ENCODE measurements at places on chromosomes 4 and X. TPM values are rescaled to one million over a fixed set of nuclear protein-coding genes. Genes with fewer than 3 reads are reported as not detected.
A peak's percentile ranks its signal among the peaks of the same experiment; 100 is the strongest.

PRKG2 gene
- polyA plus RNA-seq: not detected

GAGE13 gene
- polyA plus RNA-seq: not detected

HSFX2 gene
- polyA plus RNA-seq: 0.14 TPM

CLRN2 gene
- polyA plus RNA-seq: not detected

CTAG2 gene
- not detected for polyA plus RNA-seq

GYPB gene
- 0.18 TPM for polyA plus RNA-seq

FRG2 gene
- not detected for polyA plus RNA-seq

XPNPEP2 gene
- polyA plus RNA-seq: 0.43 TPM

ZRSR2 gene
- 15.5 TPM for polyA plus RNA-seq

TREX2 gene
- polyA plus RNA-seq: 0.10 TPM

ASMT gene
- polyA plus RNA-seq: not detected

DBET gene
- polyA plus RNA-seq: not detected

GRCh38 chr4:185119927-185120630 is 23.0 kb upstream of the SLC25A4 start:
- DNase-seq: no peak

DNA sequence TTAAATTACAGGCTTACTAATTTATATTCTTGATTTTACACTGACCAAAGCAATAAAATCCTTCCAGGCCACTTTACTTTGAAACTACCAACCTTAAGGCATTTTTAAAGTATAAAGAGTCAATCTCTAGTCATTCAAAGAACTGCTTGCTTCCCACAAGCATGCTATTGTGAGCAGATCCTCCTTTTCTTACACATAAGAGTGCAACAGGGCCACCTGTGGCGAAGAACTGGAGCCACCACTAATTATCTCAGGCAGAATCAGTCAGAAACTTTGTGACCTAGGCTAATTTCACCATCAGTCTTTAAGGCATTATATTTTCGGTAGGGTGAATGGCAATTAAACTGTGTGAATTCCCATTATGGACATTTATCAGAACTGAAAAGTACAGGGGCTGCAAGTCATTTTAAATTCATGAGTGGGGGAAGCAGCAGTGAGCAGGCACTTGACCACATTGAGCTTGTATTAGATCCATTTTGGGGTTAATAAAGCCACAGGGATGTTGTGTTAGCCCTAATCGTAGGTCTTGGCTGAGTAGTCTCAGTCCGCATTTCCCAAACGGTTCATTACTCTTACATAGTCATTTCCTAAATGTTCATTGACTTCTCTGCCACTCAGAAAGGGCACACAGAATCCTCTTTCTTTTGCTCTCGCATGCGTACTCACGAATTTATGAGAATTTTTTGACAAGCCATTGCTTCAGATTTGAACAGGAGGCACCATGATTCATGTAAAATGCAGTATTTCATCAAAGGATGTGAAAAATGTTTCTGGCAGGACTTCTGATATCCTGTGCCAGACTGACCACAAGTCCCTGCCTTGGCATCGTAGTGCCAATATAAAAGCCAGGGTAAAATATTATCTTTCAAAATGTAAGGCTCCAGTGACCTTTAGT is 39.8 kb downstream of the NPY2R start:
- no peak for DNase-seq

- no peak for DNase-seq
Observed at GRCh38 chr4:80592950-80593349, 257.4 kb downstream of the CFAP299 start.

GRCh38 chr4:182647646-182648300 is 269.4 kb downstream of the DCTD start:
- no peak for DNase-seq

GRCh38 chr4:100414016-100414790 is 103.6 kb downstream of the EMCN start:
- peak; percentile 14 for DNase-seq

DNA sequence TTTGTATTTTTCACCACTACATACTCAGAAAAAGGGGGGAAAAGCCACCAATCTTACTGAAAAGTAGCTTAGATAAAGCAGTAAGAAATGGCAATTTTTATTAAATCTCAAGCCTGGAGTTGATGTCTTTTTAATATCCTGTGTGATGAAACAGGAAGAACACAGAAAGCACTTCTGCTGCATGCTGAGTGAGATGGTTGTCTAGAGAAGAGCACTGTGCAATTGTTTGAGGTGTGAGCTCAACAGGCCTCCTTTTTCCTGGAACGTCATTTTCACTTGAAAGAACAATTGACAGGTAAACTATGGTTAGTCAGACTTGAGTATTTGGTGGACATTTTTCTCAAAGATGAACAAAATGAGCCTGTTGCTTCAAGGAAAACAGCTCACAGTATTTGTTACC is 73.9 kb downstream of the RTL5 start:
- DNase-seq: no peak

DNA sequence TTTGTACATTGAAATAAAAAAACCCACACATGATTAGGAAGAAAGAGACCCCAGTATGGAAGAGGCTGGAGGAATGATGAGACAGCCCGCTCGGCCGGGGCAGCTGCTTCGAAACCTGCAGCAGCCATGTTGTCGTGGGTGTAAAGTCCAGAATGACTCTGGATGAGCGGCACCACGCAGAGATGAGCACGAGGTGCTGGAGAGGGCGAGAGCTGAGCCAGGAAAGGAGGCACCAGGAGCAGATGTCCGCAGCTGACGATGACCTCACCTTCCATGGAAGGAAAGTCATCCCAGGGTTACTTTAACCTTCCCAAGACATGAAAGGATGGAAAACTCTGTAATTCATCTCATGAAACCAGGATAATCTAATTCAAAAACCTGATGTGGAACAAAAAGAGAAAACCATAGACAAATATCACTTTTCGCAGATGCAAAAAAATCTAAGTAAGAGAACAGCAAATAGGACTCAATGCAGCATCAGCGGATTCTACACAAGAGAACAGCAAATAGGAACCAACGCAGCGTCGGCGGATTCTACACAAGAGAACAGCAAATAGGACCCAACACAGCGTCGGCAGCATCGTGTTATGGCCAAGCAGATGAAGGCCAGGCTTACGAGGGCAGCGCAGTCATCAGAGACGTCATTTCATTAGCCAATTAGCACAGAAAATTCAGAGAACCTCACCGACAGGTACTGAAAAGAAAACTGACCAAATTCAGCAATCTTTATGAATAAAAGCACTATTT is 25.9 kb upstream of the SPON2 start:
- DNase-seq: peak; percentile 50

DNA sequence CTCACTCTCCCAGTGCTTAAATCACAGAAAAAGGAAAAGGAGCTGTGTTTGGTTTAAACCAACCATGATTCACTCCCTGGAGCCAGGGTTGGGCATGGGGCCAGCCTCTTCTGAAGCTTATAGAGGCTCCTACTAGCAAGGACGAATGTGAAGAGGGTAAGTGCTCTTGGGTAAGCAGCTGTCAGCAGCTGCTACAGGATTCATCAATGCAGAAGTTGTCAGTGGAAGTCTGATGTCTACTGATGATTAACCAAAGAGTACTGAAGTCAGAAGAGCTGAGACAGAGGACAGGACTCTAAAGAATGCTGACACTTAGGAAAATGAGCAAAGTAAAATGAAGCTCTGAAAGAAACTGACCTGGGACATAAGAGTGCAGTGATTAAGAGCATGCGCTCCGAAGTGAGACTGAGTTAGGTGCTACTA is 32.7 kb upstream of the JADE1 start:
- peak; percentile 63 for DNase-seq

DNA sequence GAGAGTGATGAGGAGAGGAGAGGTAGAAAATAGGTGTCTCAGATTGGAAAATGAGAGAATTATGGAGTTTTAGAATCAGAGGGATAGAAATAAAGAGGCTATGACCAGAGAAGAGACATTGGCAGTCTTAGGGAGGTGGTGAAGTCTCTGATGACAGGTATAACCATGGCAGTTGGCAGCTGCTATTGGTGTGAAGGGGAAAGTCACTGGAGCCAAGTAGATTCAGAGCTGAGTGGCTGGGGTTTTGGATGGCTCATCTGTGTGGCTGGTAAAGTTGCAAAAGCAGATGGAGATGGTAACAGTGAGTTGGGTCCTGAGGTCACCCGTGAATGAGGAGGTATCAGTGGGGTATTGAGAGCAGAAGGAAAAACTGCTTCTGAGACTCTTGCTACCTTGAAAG is 46.5 kb downstream of the ANAPC4 start:
- no peak for DNase-seq

GRCh38 chr4:55819634-55820033 is at the start of gene EXOC1L:
Gene EXOC1L, plus strand, starts transcription at chr4:55819790. Its CDS starts 237 bp downstream, at chr4:55820027.
- DNase-seq: peak; percentile 15

GRCh38 chr4:108861334-108861733 is 98.5 kb upstream of the ETNPPL start:
- no peak for DNase-seq

- DNase-seq: no peak
Observed at GRCh38 chrX:105136786-105137185, 83.7 kb downstream of the TEX13A start.

GRCh38 chr4:1075809-1076699 is 37.3 kb downstream of the RNF212 start:
- no peak for DNase-seq

DNA sequence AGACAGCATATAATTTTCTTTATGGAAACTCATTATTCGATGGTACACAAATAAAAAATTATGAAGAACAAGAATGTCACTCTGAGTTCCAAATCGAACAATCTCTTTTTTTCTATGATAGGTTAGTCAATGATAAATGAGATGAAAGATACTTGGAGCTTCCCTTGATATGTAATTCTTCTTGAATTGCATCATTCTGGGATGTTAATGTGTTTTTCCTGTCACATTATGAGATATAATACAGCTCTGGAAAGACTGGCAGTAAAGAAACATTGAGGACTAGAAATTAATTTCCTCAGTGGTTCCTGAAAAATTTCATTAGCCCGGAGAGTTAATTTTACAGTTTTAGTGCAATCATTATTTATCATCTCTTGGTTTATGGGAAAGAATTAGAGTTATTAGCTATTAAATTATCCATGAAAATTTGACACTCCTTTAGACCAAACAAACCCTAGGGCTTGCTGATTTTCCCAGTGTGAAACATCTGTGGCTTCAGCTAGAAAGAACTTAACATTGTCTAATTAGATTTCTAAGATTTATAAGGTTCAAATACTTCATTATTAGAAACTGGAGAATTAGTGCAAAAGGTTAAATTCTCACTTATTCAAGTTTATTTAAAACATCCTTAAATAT is 1546.6 kb upstream of the TENM3 start:
- no peak for DNase-seq

GRCh38 chr4:92198711-92199110 is 105.1 kb upstream of the GRID2 start:
- DNase-seq: no peak

GRCh38 chr4:39032218-39033085 is at the start of gene TMEM156:
Gene TMEM156, minus strand, starts transcription at chr4:39032409. Its CDS starts 96 bp downstream, at chr4:39032313.
- DNase-seq: no peak

DNA sequence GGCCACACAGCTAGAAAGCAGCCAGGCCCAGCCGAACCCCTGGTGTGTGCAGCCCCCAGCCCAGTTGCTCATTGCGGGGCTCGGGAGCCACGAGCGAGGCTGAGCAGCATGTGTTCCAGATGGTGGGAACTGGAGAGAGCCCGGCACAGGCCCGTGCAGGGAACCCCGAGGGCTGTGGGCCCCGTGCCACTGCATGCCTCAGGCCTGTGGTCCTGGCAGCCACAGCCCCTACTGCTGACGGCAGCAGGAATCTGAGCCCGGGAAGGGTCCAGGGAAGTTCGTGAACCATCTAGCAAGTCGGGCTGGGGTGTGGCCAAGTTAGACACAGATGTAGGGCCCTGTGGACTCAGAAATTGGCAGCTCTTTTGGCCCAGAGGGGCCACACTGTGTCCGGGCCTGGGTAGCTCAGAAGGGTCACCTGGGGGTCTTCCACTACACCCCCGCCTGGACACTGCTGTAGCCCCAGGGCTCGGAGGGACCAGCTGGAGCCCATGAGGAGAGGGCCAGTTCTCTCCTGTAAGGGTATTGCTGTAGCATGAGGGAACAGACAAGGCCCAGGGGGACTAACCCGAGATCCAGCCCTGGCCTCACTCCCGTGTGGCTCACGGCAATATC is 12.1 kb downstream of the HTRA3 start:
- peak; percentile 89 for DNase-seq

GRCh38 chr4:148182230-148182911 is 259.8 kb downstream of the NR3C2 start:
- no peak for DNase-seq

- DNase-seq: no peak
Observed at GRCh38 chrX:139086246-139086645, 374.7 kb upstream of the FGF13 start.

DNA sequence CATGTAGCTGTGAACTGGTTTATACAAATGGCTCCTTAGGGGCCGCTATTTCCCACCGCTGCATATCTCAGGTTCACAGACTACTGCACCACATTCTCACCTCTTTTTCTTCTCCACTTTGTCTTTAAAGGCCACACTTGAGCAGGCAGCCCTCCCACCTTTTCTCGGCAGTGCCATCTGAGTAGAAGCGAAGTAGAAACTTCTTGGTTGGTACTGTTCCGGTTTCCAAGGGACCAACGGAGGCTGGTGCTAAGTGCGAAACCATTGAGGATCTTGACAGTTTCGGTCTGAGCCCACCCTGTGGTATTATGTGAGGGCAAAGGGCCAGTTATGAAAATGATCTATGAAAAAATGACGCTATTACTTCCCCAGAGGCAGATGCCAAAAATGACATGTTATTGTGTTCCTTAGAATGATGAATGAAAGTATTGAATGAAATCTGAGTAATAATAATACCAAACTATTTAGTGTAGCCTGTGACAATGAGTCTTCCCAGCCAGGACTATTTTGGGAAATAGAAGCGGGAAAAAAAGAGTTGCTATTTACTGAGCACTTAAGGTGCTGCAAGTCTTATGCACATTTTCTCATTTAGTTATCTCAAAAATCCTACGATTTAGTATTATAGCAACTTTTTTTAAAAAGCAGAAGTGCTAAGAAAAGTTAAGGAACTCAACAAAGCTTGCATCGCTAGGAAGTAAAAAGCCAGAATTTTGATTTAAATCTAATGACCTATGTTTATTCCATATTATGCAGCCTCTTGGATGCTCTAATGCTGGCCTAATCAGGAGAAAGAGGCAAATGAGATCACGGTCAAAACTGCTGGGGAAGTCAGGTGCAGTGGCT is 29.6 kb upstream of the CHRNA9 start:
- no peak for DNase-seq

- no peak for DNase-seq
Observed at GRCh38 chrX:148049441-148049840, 68.3 kb downstream of the FMR1NB start.

DNA sequence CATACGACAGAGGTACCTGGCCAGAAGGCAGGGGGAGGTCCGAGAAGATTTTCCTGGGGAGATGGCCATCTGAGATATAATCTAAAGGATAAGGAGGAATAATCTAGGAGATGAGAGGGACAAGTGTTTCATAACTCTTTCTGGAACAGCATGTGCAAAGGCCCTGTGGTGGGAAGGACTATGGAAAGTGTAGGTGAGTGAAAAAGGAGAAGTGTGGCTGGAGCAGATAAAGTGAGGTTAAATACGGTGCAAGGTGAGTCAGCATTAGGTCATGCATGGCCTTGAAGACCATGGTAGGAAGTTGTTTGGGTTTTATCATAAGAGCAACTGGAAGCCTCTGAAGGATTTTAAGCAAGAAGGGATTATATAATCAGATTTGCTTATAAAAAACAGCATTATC is 34.6 kb upstream of the MTM1 start:
- DNase-seq: no peak

Data from psoas muscle (tissue), 8 donors.